Panc1 (cell line): ENCODE measurements at places on chromosomes 5 and 9.

DNA sequence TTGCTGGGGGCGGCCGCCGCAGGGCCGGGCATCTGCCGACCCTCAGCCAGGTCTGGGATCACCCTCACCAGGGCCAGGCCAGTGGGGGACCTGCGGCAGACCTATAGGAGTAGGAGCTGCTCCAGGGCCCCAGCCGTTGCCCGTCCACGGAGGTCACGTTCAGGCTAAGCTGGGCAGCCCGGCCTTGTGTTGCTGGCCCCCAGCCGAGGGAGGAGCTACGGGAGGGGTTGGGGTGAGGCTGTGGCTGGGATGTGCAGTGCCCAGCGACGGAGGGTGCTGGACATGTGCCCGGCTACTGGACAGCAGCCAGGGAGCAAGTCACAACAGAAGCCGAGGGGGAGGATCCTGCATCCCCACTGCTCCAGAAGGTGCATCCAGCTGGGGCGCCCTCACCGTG, 39.6 kb upstream of the SLC6A19 start:
- no peaks in the 10 kb centered on the region for H3K27me3 ChIP-seq
- DNase-seq: no peak
- H3K27ac ChIP-seq: peak overlapping the region; percentile 89
- no peak overlapping the region for H3K4me3 ChIP-seq
- no peaks in the 10 kb centered on the region for H3K36me3 ChIP-seq
- H3K4me1 ChIP-seq: peaks cover 54% of the 10 kb centered on the region

DNA sequence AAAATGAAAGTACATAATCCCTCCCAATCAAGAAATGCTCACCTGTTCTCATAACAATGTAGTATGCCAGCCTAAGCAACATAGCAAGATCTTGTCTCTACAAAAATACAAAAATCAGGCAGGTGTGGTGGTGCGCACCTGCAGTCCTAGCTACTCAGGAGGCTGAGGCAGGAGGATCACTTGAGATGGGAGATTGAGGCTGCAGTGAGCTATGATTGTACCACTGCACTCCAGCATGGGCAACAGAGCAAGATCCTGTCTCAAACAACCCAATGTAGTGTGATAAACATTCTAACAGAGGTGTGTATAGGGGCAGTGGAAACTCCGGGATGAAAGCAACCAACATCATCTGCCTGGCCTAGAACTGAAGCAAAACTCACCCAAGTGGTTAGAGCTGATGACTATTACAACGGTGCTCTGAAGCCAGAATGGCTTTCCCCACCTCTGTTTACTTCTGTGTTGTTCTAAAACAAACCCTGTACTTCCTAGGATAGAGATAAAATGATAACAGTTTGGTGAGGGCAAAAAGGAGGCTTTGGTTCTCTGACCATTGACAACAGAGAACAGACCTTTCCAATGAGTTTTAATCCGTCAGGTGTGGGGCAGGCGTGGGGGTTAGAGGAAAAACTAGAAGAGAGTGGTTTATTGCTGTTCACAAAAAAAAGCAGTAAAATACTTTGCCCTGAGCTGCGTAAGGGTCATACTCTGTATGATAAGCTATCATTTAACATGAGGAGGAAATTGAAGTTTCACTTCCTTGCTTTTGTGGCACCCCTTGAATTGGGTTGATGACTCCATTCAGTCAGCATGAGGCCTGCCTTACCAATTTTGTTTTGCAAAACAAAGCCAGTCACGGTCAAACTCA, 18.9 kb downstream of the WNT8A start:
- no peaks in the 10 kb centered on the region for H3K27me3 ChIP-seq
- H3K27ac ChIP-seq: no peak overlapping the region
- H3K4me1 ChIP-seq: no peaks in the 10 kb centered on the region
- no peaks in the 10 kb centered on the region for H3K36me3 ChIP-seq

DNA sequence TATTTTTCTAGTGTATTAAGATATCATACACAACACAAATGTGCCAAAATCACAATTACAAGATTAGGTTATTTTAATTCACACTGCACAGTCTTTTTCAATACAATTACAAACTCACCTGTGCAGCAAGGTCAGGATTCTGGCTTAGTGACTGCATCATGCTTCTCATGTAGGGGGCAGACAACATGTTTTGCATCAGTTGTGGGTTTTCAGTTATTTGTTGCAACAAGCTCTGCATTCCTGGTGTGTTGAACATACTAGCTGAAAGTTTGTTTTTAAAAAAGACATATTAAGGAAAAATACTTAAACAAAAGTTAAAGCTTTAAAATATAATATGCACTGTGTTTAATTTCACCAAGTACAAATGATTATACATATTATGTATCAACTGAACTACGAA, 38.7 kb downstream of the UBQLN1 start:
- no peak for DNase-seq
- no peaks in the 10 kb centered on the region for H3K27me3 ChIP-seq
- no peak overlapping the region for H3K27ac ChIP-seq
- H3K36me3 ChIP-seq: peaks cover 11% of the 10 kb centered on the region

DNA sequence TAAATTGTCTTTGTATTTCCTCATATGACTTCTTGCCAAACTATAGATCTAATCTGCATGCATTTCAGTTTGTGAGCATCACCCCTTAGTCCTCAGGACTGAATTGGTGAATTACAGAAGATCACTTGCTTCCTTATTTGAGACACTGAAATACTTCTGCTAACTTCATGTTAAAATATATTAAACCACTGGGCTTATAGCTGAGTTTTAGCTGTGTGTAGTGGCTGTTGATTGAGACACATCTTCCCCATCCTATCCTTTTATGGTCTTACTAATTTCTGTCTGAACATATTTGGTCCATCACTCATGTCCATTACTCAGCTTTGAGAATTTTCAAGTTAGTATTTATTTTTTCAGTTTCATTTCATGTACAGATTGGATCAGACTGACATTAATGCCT, 295.9 kb downstream of the PSAT1 start:
- H3K27me3 ChIP-seq: no peaks in the 10 kb centered on the region
- no peak overlapping the region for H3K4me3 ChIP-seq
- H3K27ac ChIP-seq: no peak overlapping the region

- DNase-seq: no peak
- H3K4me3 ChIP-seq: no peak overlapping the region
- no peaks in the 10 kb centered on the region for H3K36me3 ChIP-seq
- H3K27me3 ChIP-seq: peaks cover 20% of the 10 kb centered on the region
- H3K27ac ChIP-seq: no peak overlapping the region
These were observed 137.3 kb downstream of the FSTL4 start for GRCh38 chr5:133474851-133475590.

DNA sequence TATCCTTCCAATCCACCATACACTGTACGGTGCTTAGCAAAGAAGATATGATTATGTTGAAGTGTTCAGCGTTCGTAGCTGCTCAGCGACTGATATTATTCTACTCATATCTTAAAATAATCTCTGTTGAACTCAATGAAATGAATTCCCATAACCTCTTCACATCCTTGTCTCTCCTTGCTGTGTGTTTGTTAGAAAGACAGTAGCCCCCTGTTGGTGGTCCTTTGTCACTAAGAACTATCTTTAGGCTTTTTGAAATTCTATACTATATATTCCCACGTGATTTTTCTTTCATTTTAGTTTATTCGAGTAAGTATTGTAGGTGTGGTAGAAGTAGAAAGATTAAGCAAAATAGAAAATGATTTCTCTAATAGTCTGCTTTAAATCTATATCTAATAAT, 762.8 kb upstream of the WWC1 start:
- DNase-seq: no peak
- H3K4me1 ChIP-seq: no peaks in the 10 kb centered on the region
- no peak overlapping the region for H3K27ac ChIP-seq
- H3K27me3 ChIP-seq: no peaks in the 10 kb centered on the region

DNA sequence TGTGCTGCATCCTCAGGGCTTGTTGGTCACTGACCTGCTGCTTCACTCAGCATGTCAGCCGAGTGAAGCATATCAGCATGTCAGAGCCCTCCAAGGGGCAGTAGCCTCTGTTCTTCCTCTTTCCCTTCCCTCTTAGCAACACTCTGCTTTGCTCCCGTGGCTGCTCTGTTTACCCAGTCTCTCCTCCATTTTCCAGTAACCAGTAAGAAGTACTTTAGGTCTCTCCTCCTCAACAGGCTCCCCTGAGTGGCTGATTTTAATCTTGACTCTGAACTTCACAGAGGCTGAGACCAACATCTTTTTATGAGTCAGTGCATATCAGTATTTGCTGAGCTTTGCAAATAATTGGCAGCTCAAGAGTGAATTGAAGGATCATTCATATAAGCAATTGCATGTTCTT, 18.6 kb upstream of the ADRB2 start:
- H3K36me3 ChIP-seq: no peaks in the 10 kb centered on the region
- H3K4me3 ChIP-seq: no peak overlapping the region
- 0 out of 2 replicates have a peak, but pooled peaks cover 3% of the 10 kb centered on the region for H3K4me1 ChIP-seq

- H3K4me3 ChIP-seq: no peak overlapping the region
- no peaks in the 10 kb centered on the region for H3K36me3 ChIP-seq
- no peak overlapping the region for H3K27ac ChIP-seq
- H3K27me3 ChIP-seq: no peaks in the 10 kb centered on the region
These were observed 3.0 kb downstream of the LECT2 start for GRCh38 chr5:135951807-135952206.

- no peak overlapping the region for H3K27ac ChIP-seq
- DNase-seq: no peak
- no peaks in the 10 kb centered on the region for H3K36me3 ChIP-seq
- H3K4me1 ChIP-seq: no peaks in the 10 kb centered on the region
These were observed 388.5 kb downstream of the CAAP1 start for GRCh38 chr9:26504057-26504456.

DNA sequence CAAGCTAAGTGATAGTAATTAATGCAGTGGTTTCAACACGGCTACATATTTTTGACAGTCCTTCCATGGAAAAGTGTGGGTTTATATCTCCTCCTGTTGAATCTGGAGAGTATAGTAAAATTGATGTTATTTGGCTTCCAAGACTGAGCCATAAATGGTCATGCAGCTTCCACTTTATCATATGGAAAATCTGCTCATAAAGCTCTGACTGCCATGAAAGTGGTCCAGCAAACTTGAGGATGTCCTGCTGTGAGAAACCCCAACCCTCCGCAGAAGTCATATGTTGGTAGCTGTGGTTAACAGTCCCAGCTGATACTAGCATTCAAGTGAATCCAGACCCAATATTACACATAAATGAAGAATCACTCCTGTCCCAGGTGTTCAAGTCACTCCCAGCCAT, 378.3 kb downstream of the KCTD16 start:
- H3K36me3 ChIP-seq: no peaks in the 10 kb centered on the region
- H3K4me3 ChIP-seq: no peak overlapping the region
- no peak overlapping the region for H3K27ac ChIP-seq
- no peaks in the 10 kb centered on the region for H3K27me3 ChIP-seq

DNA sequence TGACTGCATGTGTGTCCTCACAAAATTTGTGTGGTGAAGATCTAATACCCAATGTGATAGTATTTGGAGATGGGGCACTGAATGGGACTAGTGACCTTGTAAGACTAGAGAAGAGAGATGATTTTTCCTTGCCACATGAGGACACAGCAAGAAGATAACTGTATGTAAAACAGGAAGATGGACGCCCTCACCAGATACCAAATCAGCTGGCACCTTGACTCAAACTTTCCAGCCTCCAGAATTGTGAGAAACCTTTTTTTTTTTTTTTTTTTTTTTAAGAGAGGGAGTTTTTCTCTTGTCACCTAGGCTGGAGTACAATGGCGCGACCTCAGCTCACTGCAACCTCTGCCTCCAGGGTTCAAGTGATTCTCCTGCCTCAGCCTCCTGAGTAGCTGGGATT, 40.3 kb downstream of the UBTD2 start:
- H3K36me3 ChIP-seq: no peaks in the 10 kb centered on the region
- no peak overlapping the region for H3K27ac ChIP-seq
- no peaks in the 10 kb centered on the region for H3K4me1 ChIP-seq
- no peaks in the 10 kb centered on the region for H3K27me3 ChIP-seq
- H3K4me3 ChIP-seq: no peak overlapping the region

DNA sequence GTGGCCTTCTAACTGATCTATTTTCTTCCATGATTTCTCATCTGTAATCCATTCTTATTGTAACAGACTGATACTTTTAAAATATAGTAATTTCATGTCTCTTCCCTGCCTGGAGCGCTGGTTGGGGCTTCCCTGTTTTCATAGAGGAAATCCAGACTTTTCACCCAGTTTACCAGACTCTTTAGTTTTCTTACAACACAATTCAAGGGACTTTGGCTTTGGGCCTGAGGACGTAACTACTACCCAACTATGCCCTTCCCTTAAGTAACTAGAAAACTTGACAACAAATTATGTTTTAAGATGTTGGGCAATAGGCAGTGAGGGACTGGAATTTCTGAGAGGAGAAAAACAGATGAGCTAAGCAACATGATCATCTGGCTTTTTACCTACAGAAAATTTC, 289.6 kb downstream of the FGF10 start:
- H3K4me3 ChIP-seq: no peak overlapping the region
- H3K27ac ChIP-seq: no peak overlapping the region
- DNase-seq: no peak
- no peaks in the 10 kb centered on the region for H3K27me3 ChIP-seq
- no peaks in the 10 kb centered on the region for H3K36me3 ChIP-seq

DNA sequence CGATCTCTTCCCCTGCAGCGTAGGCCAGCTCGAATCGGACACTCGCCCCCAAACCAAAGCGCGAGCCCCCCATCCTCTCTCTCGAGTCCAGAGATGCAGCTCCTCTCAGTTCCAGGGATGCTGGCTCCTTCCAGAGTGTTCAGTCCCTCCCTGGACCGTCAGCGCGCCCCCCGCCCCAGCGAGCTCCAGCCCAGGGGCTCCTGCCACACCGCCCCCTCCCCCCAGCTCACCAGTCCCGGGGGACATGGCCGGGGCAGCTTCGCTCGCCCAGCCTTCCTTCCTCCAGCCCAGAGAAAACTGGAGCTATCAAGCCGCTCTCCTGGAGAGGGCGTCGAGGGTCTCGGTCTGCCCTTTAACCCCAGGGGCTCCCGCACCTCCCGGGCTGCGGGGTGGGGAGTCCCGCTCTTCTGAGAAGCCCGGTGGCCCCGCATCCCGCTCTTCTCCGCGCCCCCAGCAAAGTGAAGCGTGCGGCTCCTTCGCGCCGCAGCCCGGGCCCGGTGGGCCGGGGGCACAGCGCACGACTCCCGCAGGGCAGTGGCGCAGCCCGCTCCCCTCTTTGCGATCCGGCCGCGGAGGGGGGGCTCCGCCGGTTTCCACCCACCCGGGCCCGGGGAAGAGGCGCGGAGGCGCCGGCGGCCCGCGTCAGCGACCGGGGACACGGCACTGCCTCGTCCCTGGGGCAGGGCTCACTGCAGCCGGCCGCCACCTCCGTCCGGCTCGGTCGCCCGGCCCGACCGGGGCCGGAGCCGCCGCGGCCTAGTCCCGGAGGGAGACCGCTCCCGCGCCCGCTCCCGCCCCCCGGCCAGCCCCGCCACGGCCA, 587 bp downstream of the MIER3 start:
- peak overlapping the region; percentile 82 for H3K4me3 ChIP-seq
- peak overlapping the region; percentile 73 for H3K27ac ChIP-seq
- peaks cover 17% of the 10 kb centered on the region for H3K36me3 ChIP-seq
- H3K4me1 ChIP-seq: peaks cover 10% of the 10 kb centered on the region
- H3K27me3 ChIP-seq: peaks cover 4% of the 10 kb centered on the region; the same call in 1 of the 2 replicates

DNA sequence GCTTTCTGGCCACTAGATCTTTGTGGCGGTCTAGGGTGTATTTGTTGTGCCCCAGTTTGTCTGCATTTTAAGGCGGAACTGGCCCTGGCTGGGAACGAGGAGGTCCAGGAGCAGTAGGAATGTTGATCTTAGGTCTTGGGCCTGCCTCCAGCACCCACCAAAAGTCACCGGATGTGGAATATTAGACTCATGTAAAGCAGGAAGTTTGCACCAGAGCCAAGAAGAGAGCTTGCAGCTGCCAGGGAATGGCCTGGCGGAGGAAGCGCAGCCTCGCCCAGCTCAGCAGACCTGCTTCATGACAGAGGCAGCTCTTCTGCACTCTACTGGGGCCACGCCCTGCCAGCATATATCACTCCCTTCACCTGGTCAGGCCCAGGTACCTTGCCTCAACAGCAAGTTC, 3.3 kb downstream of the GPX3 start:
- H3K4me1 ChIP-seq: 0 out of 2 replicates have a peak, but pooled peaks cover 2% of the 10 kb centered on the region
- no peak for DNase-seq
- no peak overlapping the region for H3K27ac ChIP-seq
- no peaks in the 10 kb centered on the region for H3K36me3 ChIP-seq
- no peak overlapping the region for H3K4me3 ChIP-seq
